ENCODE measurements at places on chromosomes 3 and 15.

DNA sequence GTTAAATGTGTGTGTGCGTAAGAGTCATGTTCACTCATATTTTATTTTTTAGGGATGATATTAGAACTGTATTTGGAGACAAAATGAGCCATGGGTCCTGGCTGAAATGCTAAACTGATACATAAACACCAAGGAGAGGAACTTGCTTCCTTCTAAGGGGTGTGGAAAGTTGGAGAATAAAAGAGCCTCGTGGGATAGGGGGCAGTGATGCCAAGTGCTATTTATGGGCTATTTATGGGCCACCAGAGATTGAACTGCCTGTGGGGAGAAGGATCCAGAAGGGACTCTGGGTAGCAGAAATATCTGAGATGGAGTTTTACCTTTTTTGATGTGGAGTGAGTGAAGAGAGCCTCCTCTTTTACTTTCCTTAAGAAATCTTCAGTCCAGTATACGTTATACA is 1.8 kb upstream of the ARNT2 start:
- DNase-seq, result no peak

DNA sequence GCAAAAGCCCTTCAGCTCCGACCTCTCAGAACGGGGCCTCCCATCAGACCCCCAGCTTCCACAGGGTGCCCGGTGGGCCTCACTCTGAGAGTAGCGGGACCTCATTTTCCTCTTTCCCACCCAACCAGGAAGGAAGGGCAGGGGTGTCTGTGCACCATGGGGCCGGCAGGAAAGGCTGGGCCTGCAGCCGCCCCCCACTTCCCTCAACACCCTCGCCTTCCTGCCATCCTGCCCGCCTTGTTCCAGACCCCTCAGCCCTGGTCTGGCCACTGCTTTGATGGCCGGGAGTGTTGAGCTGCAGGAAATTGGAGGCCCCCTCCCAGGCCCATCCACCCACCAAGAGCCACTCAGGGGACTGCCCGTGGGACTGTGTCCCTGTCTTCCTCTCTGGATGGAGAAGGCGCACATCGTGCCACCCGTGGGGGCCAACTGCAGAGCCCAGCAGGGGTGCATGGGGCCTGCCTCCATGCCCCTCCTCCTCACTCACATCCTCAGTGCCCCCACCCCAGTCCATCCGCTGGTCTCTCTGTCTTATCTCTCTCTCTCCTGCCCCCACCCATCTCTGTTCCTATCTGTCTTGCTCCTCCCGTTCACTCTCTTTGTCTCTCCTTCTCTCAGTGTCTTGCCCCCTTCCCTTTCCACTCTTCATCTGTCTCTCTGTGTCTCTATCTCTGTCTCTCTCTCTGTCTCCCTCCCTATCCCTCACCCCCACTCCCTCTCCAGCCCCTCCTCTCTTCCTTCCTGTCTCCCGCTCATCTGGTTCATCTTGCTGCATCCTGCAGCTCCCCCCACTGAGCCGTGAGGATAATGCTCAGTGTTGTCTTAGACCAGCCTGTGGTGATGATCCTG is 1.8 kb upstream of the PLXND1 start:
- DNase-seq, result no peak

DNA sequence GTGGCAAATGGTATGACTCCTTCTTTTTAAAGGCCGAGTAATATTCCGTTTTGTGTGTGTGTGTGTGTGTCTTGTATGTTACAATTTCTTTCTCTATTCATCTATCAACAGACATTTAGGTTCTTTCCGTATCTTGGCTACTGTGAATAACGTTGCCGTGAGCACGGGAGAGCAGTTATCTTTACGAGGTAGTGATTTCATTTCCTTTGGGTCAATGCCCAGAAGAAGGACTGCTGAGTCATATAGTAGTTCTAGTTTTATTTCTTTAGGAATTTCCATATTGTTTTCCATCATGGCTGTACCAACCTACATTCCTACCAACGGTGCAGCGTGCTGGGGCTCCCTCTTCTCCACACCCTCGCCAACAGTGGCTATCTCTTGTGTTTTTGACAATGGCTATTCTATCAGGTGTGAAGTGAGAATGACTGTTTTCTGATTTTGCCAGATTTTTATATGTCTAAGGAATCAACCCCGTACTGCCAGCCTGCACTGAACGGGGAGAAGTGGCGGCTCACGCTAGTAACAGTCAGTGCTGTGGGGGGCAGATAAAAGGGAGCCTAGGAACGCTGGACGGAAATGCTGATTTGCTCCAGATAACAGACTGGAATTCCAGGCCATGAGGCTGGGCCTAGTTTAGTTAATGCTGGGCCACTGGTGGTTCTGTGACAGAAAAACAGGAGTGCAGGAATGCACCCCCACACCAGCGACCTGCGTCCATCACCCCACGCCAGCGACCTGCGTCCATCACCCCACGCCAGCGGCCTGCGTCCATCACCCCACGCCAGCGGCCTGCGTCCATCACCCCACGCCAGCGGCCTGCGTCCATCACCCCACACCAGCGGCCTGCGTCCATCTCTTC is 168.1 kb downstream of the XXYLT1 start:
- DNase-seq, result peak; percentile 77

- DNase-seq, result no peak
These were observed 34.7 kb upstream of the SLC41A3 start for GRCh38 chr3:126118591-126118990.

GRCh38 chr3:193943200-193943599 is 192.7 kb upstream of the HES1 start:
- no peak for DNase-seq

DNA sequence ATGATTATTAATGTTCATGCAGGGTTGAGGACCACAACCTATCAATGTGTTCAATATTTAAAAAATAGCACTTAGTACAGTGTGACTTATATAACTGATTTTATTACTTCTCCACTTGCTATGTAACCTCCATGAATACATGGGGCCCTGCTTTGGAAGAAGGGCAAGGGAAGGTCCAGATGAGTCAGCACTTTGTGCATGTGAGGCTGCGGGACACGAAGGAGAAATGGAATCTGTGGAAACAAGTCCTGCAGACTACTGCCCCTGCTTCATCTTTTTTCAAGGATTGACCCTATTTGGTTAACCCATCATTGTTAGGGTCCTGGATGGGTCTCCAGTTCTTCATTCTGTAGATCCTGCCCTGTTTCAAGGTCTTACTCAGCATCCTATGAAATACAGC is 1.6 kb downstream of the NXPE3 start:
- no peak for DNase-seq

- peak; percentile 34 for DNase-seq
These were observed 21.6 kb upstream of the PSTPIP1 start for GRCh38 chr15:76973362-76973743.

DNA sequence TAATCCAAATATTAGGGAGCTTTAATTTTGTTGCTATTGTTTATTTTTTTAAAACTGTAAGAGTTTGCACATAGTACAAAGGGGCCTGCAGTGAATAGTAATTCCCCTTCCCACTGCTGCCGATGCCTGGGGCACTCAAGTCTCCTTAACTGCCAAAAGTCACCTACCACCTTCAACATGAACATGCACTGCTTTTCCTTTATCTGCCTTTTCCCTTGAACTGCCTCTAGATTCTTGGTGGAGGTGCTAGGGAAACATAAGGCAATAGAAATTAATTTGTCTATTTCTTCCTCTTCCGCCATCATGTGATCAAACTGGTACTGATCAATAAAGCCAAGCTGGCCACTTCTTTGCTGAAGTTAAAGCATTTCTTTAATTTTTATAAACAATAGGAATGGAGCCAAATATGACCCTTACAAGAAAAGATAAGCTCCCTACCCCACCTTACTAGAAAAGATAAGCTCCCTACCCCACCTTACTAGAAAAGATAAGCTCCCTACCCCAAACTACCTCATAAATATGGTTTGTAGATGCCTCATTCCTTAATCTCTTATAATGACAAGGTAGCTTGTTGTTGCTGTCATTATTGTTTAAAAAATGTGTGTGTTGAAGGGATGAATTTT is 17.4 kb upstream of the ACAP2 start:
- DNase-seq, result no peak

DNA sequence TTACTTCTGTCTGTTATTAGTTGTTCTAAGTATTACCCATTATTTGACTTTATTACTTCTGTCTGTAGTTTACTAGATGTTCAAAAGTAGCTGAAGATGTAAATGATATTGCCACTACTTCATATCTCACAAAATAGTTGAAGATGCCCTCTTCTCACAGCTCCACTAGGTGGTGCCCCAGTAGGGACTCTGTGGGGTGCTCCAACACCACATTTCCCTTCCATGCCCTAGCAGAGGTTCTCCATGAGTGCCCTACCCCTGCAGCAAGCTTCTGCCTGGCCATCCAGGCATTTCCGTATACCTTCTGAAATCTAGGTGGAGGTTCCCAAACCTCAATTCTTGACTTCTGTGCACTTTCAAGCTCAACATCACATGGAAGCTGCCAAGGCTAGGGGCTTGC is 80.8 kb downstream of the KCNH8 start:
- DNase-seq, result no peak

DNA sequence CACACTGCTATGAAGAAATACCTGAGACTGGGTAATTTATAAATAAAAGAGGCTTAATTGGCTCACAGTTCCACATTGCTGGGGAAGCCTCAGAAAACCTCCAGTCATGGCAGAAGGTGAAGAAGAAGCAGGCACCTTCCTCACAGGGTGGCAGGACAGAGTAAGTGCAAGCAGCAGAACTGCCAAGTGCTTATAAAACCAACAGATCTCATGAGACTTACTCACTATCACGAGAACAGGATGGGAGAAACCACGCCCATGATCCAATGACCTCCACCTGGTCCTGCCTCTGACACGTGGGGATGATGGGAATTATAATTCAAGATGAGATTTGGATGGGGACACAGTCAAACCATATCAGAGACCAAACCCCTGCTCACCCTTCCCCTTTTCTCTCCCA is 75.0 kb downstream of the TRIM69 start:
- no peak for DNase-seq

- DNase-seq, result no peak
These were observed 9.2 kb downstream of the IGF2BP2 start for GRCh38 chr3:185815391-185816282.

GRCh38 chr3:12040902-12041301 is 36.7 kb downstream of the SYN2 start:
- DNase-seq, result no peak

DNA sequence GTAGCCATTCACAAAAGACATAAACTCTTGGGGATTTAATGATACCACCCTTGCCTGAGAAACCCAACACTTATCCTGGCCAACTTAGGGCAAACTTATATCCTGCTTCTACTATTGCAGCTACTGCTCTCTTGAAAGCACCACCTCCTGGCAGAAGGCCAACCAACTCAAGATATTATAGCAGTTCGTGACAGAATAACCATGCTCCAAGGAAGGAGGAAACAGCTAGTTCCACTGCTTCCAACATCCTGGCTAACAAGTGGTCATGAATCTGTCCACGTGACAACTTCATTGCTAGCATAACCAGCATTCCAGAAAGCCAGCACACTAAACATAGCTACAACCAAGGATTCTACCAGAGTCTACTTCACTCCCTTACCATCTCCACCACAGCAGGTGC is 1037.5 kb downstream of the TBL1XR1 start:
- DNase-seq, result no peak

DNA sequence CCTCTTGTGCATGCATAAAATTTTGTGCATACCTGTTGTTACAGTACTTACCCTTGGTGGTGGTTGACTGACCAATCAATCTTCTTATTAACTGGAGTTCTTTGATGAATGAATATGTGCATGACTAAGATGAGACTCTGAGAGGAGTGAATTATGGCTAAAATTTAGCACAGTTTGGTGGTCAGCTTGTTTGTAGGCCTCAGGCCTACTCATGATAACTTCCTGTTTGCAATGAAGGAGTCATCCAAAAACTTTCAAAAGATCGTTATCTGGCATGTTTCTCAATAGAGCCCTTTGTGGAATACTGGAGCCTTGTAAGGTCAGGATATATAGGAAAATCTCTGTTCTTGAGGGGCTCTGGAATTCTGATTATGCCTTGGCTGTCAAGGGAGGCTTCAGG is 66.5 kb downstream of the LEKR1 start:
- DNase-seq, result no peak

DNA sequence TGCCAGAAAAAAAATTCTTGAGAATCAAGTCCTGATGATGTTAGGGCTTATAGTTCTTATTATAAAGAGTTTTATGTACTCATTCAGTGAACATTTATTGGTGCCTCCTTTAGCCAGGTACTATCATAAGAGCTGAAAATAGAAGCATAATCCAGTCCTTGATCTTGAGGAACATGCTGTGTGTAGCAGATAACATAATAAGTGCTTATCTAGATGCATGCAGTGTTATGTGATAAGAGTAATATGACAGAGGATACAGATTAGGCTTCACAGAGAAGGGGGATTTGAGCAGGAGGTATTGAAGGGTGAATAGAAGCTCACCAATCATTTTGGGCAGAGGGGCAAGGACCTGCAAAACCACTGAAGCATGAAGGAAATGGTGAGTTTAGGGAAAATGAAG is 1.1 kb downstream of the CCR2 start:
- no peak for DNase-seq

GRCh38 chr3:156455839-156456238 is 99.1 kb downstream of the SSR3 start:
- no peak for DNase-seq

DNA sequence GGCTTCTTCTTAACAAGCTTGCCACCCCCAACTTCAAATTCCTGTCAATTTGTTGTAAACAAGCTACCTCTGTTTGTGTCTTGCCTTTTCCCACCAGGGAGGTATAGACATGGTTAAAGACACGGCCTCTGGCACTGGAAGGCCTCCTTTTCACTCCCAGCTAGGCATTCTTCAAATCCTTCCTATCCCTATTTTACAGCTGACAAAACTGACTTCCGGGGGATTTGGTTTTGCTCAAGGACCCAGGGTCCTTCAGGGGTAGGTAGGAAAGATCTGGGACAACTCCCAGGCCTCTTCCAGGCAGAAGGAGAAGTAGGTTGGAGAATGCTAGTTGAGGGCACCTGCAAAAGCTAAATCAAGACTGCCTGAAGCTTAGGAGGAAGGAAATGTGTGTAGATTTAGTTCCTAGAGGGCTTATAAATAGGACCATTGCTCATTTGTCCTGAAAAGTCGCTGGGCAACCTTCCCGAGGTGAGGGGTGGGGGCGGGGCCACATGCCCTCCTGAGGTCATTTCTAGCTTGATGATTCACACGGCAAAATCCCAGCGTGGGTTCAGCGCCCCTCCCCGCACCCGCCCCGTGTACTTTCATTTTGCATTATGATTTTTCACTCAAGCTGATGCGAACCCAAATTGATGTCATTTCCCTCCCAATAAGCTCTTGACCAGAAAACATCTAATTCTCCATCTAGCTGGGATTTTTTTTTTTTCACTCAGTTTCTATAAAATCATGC is 365.5 kb downstream of the SHQ1 start:
- peak; percentile 89 for DNase-seq

DNA sequence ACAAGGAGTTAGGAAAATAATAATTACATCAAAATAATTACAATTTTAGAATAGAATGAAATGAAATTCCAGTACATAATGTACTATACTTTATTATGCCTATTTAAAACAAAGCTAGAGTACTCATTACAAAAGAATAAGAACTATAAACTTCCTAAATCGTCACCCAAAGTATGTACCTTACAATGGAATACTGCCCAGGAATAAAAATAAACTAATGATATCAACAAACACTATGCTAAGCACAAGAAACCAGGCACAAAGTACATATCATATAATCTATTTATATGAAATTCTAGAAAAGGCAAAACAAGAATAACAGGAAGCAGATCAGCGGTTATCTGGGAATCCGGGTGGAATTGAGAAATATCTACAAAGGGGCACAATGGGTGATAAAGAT is 84.7 kb downstream of the MYO9A start:
- DNase-seq, result no peak

All from inflammatory macrophage treated with lipopolysaccharide for 1 hour (primary cell).